Myocyte (in vitro differentiated cells): ENCODE measurements at places on chromosomes 3 and 15.

DNA sequence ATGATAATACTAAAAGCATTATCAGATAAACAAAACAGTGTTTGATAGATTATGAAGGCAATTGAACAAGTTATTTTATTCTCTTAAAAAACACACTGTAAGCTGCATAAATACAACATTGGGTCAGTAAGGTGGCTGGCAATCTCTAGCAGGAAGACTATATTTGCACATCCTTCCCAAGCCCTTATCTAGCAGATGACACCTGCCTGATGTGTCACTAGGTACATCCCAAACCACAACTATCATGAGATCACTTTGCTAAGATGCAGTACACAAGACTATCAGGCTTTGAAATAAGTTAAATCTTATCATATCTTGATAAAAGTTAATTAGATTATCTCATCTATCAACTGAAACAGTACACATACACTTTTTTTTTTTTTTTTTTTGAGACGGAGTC is 417.4 kb downstream of the MECOM start:
- no peak for DNase-seq

GRCh38 chr3:176937541-176937940 is 259.7 kb downstream of the TBL1XR1 start:
- DNase-seq, result no peak

GRCh38 chr3:53996141-53996874 is 104.6 kb upstream of the SELENOK start:
- no peak for DNase-seq

DNA sequence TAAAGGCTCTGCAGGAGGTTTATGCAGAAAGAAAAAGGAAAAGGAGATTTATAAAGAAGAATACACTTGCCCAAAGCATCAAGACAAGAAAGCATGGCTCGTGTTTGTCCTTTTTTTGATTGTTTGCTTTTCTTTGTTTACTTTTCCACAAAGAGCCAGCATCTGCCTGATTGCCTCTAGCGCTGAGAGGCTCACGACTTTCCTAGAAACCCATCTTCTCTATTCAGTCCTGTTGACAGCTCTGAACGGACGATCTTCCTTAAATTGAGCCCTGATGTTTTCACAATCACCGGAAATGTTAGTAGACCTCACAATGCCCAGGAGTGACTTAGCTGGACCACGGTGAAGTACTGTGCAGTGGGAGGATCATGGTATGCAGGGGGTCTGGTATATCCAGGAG is 12.4 kb downstream of the GP5 start:
- no peak for DNase-seq

GRCh38 chr3:155089495-155089894 is 9.4 kb downstream of the MME start:
- DNase-seq, result no peak
